ENCODE measurements at places on chromosomes 7 and 10.
A peak's percentile ranks its signal among the peaks of the same experiment; 100 is the strongest.

DNA sequence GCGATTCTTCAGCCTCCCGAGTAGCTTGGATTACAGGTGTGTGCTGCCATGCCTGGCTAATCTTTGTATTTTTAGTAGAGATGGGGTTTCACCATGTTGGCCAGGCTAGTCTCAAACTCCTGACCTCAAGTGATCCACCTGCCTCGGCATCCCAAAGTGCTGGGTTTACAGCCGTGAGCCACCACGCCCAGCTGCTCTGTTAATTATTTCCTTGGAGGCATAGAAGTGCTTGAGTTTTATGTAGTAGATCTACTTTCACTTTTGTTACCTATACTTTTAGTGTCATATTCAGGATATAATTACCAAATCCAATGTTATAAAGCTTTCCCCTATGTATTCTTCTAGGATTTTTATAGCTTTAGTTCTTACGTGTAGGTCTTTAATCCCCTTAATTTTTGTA is 1093.0 kb downstream of the GATA3 start:
- no peak for DNase-seq

DNA sequence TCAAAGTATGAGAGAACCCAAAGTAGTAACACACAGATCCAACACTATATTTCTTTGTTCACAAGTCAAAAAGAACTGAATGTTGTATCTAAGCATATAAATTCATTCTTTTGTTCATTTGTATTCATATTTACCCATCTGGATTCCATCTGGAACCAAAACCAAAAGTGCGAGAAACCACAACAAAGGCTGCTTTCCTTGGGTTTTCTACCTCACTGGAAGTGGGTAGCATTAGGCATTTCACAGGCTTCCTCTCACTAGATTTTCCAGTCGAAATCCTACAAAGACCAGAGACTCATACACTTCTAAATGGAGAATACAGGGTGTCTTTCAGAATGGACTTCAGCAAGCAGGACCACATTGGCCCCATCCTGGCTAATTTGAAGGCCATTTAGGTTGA is 109.8 kb upstream of the WNT16 start:
- peak; percentile 47 for DNase-seq

- DNase-seq: no peak
Observed at GRCh38 chr10:101122270-101123084, 8.6 kb upstream of the TLX1 start.

DNA sequence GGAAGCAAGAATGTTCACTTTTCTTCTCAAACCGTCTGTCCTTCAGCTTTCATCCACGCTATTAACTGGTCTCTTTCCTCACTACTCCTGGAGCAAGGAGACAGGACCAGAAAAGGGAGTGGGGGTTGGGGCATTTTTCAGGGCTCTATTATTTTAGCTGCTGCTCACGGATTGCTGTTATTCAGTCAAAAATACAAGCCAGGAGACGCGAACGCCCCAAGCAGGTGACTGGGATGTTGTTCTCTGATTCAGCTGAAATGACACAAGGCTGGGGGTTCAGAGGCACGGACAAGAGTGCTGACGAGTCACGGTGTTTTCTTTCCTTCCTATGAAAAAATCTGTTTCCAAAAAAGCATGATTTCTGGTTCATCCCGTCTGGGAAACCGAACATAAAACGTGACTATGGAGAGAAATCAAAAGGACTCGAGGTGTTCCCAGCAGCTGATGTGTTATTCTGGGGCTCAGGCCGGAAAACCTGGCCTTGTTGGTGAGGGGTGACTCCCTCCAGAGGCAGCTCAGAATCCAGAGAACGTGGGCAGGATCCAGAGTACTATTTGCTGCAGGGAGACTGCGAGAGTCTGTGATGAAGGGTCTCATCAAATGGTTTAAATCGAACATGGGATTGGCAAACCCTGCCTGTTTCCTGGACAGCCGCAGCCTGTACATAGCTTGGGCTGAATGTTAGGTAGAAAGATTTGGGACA is 3.5 kb upstream of the INHBA start:
- no peak for DNase-seq

DNA sequence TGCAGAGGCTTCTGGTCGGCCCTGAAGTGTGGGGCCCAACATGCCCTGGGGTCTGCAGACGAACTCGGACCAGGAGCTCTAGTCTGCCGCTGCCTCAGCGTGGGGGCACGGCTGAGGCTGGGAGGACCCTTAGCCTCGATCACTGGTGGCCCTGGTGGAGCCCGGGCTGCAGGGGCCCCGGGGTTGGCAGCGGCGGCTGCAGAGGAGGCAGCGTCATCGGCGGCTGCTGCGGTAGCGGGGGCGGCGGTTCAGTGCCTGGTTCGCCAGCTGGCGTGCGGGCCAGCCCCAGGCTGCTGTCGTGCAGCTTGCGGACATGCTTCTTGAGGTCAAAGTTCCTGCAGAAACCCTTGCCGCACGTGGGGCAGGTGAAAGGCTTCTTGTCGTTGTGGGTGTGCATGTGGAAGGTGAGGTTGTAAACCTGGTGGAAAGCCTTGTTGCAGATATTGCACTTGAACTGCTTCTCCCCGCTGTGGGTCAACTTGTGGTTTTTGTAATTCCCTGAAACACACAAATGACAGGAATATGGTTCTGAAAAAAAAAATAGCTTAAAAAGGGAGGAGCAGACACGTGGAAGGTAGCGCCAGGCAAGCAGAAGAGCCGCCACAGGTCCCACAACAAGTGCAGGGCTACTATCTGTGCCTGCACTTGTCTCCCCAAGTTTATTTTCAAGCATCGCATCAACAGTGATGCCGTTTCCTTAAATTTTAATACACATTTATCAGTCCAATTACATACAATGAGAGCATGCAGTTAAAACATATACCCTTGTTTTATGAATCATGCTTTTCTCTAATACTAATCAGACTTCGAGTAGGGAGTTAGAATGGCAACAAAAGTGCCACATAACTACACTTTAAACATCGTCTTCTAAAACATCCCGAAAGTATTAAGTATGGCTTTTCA is 2.4 kb downstream of the FEZF1 start:
- DNase-seq: no peak

DNA sequence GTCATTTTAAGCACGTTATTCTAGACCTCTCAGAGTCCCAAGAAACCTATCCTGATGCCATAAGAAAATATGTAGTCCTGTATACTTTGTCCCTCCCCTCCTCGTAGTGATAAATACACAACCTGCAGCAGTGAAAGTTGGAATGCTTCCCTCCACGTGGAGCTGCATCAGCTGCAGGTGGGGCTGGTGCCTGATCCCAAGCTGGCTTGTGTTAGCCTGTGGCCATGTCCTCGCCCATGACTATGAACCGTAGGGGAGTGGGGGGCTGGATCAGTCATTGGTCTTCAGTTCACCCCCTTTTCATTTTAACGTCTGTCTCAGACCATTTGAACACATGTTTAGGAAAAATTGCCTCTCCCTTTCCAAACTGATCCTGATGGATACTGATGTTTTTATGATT is 171.4 kb upstream of the HABP2 start:
- no peak for DNase-seq

DNA sequence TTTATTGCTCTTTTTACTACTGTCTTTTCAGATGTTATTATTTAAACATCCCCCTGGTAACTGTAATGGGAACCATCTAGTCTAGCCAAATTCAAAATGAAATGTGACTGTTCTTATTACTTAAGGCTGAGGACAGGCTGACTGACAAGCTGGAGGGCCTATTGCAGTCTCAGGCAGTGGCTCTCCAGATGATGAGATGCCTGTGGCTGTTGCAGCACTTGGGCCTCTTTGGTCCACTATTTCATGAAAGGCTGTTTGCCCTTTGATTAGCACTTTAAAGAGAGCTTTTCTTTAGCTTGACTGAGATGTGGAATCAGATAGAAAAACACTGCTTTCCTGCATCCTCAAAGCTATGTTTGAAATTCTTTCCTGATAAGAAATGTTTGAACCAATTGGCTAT is 540.5 kb downstream of the SORCS3 start:
- no peak for DNase-seq

DNA sequence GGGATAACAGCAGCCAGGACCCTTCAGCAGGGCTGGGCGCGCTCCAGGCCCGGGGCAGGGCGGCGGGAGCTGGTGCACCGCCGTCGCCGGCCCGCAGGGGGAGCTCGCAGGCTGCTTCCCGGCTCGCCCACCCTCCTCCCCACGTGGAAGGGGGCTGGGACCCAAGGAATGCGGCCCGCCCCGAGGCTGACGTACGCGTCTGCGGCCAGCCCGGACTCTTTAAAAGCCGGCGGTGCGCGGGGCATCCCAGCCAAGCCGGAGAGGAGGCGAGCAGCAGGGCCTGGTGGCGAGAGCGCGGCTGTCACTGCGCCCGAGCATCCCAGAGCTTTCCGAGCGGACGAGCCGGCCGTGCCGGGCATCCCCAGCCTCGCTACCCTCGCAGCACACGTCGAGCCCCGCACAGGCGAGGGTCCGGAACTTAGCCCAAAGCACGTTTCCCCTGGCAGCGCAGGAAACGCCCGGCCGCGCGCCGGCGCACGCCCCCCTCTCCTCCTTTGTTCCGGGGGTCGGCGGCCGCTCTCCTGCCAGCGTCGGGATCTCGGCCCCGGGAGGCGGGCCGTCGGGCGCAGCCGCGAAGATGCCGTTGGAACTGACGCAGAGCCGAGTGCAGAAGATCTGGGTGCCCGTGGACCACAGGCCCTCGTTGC is at the start of gene PFKFB3:
PFKFB3 (plus strand) TSS at position 249 of the 647 bp plus-strand sequence; CDS start at position 578, 329 bp downstream.
- DNase-seq: peak; percentile 96

GRCh38 chr7:151088856-151089699 is 2.8 kb downstream of the AGAP3 start:
- DNase-seq: peak; percentile 69
